ENCODE measurements at places on chromosomes 5 and 9. TPM values are rescaled to one million over a fixed set of nuclear protein-coding genes. Genes with fewer than 3 reads are reported as not detected.

VPS13A gene
- total RNA-seq = 32.6 TPM

NTNG2 gene
- 0.36 TPM for total RNA-seq

C7 gene
- 799 TPM for total RNA-seq

BRINP1 gene
- total RNA-seq = not detected

FGFR4 gene
- 6.6 TPM for total RNA-seq

PCDHB12 gene
- total RNA-seq = 4.3 TPM

RASEF gene
- total RNA-seq = 0.28 TPM

SLC46A2 gene
- not detected for total RNA-seq

SLC6A18 gene
- not detected for total RNA-seq

SPINK6 gene
- not detected for total RNA-seq

RASGEF1C gene
- 1.1 TPM for total RNA-seq

PTGDS gene
- 36.4 TPM for total RNA-seq

SCGB3A2 gene
- total RNA-seq = not detected

HSD17B3 gene
- 0.66 TPM for total RNA-seq

GGTA1 gene
- 10.2 TPM for total RNA-seq

ORM2 gene
- not detected for total RNA-seq

EIF4E1B gene
- total RNA-seq = not detected

TXN gene
- 208 TPM for total RNA-seq

PCDHGA6 gene
- 11.0 TPM for total RNA-seq

IFT74 gene
- 22.5 TPM for total RNA-seq

CDX1 gene
- total RNA-seq = not detected

FXN gene
- 5.5 TPM for total RNA-seq

BTNL3 gene
- not detected for total RNA-seq

ABO gene
- total RNA-seq = 1.1 TPM

C8G gene
- total RNA-seq = not detected

ERAP2 gene
- total RNA-seq = 7.7 TPM

GNA14 gene
- 15.0 TPM for total RNA-seq

C9 gene
- not detected for total RNA-seq

MSX2 gene
- total RNA-seq = not detected

SMIM33 gene
- not detected for total RNA-seq

SREK1 gene
- total RNA-seq = 78.0 TPM
